Right atrium auricular region (tissue), 2 donors: ENCODE measurements at places on chromosomes 13 and 19. TPM values are rescaled to one million over a fixed set of nuclear protein-coding genes. Genes with fewer than 3 reads are reported as not detected.

DNA sequence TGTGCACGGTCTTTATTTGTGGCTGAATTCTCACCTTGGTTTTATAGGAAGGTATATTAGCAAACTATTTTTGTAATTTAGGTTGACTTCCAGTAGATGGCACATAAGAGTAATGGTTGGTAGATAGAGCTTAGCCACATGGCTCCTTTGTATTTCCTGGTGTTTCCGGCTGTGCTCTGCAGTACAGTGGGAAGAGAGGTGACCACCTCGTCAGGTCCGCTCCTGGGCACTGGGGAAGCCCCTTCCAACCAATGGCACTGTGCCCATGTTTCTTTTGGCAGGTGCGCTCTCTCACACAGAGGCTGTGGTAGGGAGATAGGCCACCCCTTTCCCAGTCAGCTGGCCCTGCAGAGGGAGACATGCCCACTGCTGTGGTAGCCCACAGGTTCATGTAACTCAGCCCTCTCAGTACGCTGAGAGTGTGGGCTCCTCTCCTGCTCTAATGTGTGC is 74.3 kb upstream of the ATP12A start:
- DNase-seq: no peak

DNA sequence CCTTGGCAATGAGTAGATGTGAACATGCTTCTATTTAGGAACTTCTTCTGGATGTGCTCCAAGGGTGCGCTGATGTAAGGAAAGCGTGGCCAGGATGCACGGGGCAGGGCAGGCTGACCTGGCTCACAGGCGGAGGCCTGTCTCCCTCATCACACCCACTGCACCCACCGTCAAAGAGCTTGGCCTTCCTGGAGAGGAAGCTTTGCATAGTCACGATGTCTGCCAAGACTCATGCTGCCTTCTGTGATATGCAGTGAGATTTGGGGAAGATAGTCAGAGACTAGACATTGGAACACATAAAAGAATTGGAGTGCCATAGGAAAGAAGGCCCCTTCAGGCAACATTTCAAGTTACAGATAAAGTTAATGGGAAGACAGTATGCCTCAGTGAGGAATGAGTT is 82.0 kb downstream of the MYO16 start:
- no peak for DNase-seq

GRCh38 chr19:45767881-45768654 is 984 bp downstream of the SIX5 start:
- DNase-seq: peak; percentile 71

- no peak for DNase-seq
Measured at GRCh38 chr13:77701305-77701704, 3.8 kb downstream of the SLAIN1 start.

DNA sequence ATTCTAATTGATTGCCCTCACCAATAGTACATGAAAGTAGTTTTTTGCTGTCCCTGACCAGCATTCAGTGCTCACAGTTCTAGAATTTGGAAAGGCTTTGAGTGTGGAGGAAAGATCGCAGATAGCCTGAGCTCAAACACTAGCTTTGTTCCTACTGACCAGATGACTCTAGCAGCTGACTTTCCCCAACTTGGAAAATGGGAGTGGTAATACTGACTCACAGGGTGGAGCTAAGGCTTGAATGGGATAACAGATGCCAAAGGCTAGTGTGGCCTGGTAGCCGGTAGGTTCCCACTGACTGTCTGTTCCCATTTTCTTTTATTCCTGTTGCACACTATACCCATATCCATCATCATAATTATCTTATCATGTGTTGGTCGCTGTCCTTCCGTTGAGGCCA is 3.7 kb downstream of the ZSCAN22 start:
- DNase-seq: no peak

- DNase-seq: no peak
Measured at GRCh38 chr19:6587998-6588507, 2.9 kb downstream of the CD70 start.

- DNase-seq: no peak
Measured at GRCh38 chr19:40608957-40609356, 7.8 kb downstream of the LTBP4 start.

GRCh38 chr19:57190301-57190700 is 999 bp upstream of the ZNF264 start:
- DNase-seq: no peak

DNA sequence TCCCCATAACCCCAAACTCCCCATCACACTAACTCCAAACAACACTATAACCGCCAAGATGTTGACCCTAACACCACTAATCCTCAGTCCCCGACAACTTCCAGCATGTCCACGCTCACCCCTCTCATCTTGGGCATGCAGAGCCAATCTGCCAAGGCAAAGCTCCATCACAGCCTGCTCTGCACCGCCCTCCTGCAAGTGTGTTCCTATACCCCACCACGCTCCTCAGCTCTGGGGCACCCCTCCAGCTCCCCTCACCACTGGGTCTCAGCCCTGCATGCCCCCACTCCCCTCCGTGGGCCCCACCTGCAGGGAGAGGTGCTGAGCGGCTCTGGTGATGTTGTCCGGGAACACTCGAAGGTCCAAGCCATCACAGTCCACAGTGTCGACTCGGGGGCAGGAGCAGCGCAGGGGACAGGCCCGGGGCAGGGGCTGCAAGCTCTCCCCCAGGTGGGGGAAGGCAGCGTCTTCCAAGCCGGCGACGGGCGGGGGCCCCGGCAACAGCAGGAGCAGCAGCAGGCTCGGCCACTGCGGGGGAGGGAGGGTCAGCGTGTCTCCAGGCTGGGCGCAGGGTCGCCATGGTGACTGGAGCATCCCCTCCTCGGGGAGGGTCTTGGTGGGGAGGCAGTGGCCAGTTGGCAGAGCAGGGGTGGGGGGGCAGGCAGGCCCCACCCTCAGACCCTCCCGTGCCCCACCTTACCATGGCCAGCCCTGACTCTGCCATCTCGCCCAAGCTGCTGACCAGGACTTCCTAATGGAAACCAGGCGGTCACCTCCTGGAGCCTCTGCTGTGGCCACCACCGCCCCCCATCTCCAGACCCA is 527 bp downstream of the PODNL1 start:
- DNase-seq: no peak

MAST3 gene
- 7.5 TPM for total RNA-seq

ZNF544 gene
- 38.4 TPM for total RNA-seq

CYP2B6 gene
- not detected for total RNA-seq

SSC5D gene
- total RNA-seq: 6.7 TPM

ATP12A gene
- not detected for total RNA-seq

PLD3 gene
- 273 TPM for total RNA-seq

CALR gene
- total RNA-seq: 285 TPM

ZNF296 gene
- not detected for total RNA-seq
